ENCODE measurements at places on chromosomes 7 and 10.
A peak's percentile ranks its signal among the peaks of the same experiment; 100 is the strongest.

DNA sequence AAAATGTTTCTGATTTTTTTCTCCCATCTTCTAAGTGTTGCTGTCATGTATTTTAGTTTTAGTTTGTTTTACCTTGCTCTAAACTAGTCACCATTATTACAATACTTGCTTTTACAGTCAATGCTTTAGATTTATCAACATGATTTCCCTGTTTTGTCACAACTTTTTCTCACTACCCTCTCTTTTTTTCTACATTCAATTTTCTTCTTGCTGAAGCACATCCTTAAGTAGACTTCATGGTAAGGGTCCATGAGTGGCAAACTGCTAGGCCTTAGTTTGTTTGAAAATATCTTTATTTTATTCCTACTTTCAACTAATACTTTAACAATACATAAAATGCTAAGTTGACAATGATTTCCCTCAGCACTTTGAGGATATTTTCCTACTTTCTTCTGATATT lies 173.5 kb downstream of the DNAJC1 start:
- no peak for DNase-seq

DNA sequence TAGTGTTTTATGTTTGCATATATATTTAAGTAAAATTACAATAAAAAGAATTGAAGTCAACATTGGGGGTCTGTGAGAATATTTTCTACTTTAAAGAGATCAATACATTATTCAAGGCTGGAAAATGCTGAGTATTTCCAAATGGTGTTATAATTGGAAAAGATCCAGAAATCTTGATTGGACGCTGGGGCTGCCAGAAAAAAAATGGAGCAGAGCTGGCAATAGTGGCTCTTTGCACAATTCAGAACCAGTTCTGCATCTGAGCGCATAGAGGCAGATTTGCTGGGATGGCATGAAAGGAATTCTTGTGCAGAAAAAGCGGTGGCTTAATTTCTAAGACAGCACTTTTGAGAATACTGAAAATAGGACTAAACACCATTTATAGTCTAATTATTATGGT lies 10.8 kb upstream of the VWC2 start:
- DNase-seq: no peak

- DNase-seq: no peak
Measured at GRCh38 chr7:134396031-134396430, 62.9 kb downstream of the AKR1B1 start.

DNA sequence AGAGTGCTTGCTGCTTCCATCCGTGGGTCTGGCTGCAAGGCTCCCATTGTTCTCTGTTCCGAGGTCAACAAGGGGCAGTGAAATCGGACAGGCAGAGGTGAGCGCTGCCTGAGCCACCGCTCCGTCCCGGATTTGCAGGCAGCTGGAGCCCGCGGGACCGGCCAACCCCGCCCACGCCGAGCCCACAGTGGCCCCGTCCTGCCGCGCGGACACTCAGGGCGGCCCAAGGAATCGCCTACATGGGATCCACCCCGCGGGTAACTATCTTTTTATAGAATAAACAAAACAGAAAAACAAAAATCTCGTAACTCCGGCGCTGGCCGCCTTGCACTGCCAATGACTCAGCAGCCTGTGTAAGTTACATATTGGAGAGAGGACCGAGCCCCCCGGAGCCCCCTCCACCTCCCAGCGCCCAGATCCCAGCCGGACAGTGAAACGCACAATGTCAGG lies 1.9 kb downstream of the BNIP3 start:
- no peak for DNase-seq

DNA sequence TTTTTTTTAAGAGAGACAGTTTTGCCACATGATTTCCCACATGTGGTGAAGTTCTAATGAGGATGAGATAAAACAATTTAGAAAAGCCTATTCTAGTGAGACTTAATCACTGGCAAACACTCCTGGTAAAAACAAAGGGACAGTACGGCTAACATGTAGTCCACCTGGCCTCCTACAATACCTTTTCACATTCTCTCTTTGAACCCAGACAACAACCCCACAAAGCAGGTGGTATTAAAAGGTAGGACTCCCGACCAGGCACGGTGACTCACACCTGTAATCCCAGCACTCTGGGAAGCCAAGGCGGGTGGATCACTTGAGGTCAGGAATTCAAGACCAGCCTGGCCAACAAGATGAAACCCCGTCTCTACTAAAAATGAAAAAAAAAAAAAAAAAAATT lies 12.4 kb downstream of the PARD3 start:
- no peak for DNase-seq

GRCh38 chr7:52197221-52197620 lies 838.2 kb upstream of the POM121L12 start:
- DNase-seq: no peak

DNA sequence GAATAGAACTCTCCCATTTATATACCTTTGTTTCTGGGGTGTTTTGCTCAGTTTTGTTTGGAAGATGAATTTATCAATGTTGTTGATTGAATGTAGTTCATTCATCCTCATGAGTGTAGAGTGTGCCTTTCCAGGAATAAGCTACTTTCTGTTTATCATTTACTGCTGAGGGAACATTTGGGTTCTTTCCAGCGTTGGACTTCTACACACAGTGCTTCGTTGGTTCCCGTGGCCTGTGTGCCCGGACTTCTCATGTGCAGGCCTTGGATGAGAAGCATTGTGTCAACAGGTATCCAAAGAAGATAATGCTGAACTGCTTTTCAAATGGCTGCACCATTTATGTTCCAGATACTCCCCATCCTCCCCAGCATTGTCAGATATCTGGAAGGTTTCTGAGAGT lies 107.6 kb upstream of the TNS3 start:
- DNase-seq: no peak

DNA sequence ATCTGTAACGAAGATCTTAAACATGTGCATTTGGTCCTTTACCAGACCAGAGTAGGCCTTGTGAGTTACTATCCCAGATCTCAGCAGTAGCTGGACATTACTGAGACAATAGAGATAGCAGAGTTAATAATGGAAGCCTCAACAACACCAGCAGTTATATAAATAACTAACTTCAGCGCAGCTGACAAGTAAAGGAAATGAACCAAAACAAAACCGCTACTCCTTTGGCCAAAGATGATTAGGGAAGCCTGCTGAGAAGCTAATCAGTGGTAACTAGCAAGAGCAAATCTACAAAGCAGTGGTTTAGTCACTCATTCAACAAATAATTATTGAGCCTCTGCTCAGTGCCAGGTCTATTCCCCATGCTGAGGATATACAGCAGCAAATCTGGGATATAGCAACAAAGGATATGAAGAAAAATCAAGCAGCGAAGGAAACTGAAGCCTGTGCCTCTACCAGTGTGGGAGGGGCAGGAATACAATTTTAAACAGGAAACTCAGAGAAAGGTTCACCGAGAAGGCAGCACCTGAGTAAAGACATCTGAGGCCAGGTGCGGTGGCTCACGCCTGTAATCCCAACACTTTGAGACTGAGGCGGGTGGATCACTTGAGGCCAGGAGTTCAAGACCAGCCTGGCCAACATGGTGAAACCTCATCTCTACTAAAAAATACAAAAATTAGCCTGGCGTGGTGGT lies 103.6 kb downstream of the ELMO1 start:
- DNase-seq: no peak

DNA sequence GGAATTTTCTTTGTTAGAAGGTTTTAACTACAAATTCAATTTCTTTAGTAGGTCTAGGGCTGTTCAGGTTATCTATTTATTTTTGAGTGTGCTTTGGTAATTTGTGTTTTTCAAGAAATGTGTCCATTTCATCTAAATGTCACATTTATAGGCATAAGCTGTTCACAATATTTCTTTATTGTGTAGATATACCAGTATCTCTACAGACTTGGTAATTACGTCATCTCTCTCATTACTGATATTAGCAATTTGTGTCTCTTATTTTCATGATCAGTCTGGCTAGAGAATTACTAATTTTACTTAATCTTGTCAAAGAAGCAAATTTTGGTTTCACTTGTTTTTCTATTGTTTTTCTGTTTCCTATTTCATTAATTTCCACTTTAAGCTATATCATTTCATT lies 152.0 kb downstream of the RNLS start:
- no peak for DNase-seq

DNA sequence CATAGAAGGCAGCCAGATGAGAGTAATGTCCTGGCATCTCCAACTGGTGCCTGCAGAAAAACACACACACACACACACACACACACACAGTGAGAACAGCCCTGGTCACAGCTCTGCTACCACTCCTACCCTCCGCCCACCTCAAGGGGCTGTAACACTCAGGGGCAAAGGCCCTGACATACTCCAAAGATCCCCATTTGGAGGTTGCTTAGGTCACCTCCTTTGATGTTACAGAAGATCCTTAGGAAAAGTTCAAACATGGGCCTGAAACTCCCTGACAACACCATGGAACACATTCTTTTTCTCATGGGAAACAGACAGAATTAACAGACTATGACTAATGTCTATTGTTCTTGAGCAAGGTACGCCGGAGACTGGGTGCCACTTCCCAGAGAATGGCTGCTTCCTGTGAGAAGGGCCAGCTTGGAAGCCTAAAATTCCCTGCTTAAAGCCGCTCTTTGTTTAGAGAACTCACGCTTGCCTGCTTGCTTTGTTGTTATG lies 27.7 kb downstream of the DENND11 start:
- DNase-seq: no peak

DNA sequence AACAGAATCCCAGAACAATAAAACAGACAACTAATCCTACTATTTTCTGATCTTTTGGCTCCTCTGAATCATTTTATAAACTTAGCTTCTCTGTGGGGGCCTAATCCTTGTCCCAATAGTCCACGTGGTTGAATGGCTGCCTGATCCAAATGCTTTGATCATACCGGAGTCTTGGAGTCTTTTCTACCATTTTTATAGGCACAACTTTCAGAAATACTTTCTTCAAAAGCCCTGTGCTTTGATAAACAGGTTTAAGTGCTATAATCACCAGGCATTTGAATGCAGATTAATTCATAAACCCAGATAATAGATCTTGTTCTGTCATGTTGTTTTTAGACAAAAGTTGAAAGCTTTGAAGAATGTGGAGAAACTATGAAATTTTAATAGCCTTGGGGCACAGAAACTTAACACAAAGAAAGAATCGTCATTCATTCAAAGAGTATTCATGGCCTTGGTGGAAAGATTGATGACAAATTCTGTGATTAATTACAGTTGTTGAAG lies 163.7 kb downstream of the AHR start:
- DNase-seq: no peak

DNA sequence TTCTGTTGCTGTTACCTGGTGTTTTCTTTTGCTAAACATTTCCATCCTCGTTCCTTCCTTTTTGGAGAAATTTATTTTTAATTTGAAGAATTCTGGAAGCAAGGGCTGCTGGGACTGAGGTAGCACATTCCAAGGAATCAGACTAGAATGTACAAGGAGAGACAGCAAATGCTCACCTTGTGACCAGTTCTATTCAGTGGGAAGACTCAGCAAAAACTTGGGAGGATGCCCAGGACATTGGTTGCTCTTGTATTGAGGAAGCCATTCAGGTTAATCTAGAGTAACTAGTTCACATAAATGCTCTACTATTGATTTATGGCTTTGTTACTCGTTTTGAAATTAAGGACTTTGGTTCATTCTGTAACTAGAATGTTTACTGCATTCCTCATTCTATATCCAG lies 11.3 kb downstream of the PLCE1 start:
- no peak for DNase-seq

GRCh38 chr10:88810196-88810961 lies 7.8 kb downstream of the LIPM start:
- DNase-seq: peak; percentile 4

- DNase-seq: no peak
Measured at GRCh38 chr10:17206210-17206709, 4.8 kb upstream of the TRDMT1 start.

DNA sequence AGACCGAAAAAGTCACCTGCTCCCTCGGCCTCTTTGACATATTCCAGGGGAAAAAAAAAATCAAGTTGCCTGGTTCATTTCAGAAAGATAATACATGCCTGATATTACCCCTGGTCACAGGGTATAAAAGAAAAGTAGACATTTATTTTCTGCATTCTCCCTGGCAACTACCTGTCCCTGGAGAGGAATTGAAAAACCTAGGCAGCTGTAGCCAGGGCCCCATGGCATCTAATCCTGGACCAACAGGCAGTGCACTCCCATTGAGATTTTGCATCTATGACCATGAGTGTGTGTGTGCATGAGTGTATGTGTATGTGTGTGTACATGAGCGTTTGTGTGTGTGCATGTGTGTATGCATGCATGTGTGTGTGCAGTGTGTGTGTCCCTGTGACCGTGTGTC lies 338.2 kb upstream of the PFKP start:
- DNase-seq: no peak

DNA sequence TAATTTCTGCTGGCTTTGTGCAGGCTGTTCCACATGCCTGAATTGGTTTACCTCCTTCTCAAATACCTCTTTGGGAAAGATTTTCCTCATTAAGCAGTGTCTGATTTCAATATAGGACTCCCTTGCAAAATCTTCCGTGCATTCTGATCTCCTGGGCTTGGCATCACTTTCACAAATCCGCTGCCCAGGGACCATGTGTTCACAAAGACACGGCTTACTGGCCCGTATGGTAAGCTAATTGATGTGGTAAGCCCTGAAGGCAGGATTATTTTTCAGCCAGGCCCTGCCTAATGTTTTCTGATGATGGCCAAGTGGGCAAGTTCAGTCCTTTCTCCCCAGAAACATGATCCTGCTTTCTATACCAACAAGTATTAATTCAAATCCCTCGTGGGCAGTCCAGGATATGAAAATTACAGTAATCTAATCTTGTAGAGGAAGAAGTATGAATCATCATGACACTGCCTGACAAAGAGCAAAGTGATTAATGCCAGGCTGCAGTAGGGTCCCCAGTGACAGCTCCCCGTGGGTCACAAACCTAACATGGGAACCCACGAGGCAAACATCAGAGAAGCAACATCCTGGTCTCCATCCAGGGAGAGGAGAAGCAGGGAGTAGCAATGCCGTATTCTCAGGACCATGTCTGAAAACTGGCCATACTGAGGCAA lies 11.6 kb upstream of the SVIL start:
- no peak for DNase-seq

DNA sequence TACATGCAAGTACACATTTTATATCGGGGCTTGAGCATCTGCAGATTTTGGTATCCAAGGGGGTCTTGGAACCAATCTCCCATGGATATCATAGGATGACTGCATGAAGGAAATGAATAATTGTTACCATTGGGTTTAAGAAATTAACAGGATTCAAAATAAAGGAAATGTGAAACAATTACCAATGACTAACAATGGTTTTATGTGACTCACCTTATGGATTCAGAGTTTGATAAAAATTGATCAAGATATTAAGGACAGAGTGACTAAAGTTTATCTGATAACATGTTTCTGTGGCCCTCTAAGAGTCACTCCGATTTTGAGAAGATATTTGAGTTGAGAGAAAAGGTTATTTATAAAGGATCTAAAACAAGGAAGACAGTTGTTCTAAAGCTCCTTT lies 93.0 kb upstream of the ODAD2 start:
- no peak for DNase-seq

- DNase-seq: peak; percentile 54
Measured at GRCh38 chr7:93219868-93220267, 6.4 kb downstream of the HEPACAM2 start.

Data from hematopoietic multipotent progenitor cell treated with erythropoietin and hydrocortisone succinate and interleukin-3 and kit ligand, for 15 days (in vitro differentiated cells).